ENCODE measurements at places on chromosomes 2 and 18. TPM values are rescaled to one million over a fixed set of nuclear protein-coding genes. Genes with fewer than 3 reads are reported as not detected.

The ACMSD gene
- total RNA-seq, result not detected

DNA sequence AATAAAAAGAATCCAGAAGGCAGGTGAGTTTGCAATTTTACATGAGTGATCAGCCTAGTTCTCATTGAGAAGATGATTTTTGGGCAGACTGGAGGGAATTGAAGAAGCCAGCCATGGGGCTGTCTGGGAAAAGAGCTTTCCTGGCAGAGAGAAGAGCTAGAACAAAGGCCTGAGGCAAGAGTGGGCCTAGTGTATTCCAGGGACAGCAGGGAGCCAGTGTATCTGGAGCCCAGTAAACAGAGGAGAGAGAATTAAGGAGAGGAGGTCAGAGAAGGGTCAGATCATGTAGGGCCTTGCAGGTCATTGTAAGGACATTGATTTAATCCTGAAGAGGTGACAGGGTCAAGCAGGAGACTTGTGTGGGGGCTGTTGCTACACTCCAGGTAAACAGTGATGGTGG is 195.8 kb downstream of the SATB2 start:
- no peak overlapping the region for H3K27ac ChIP-seq
- H3K4me3 ChIP-seq, result no peak overlapping the region
- H3K36me3 ChIP-seq, result no peaks in the 10 kb centered on the region
- DNase-seq, result no peak
- no peaks in the 10 kb centered on the region for H3K4me1 ChIP-seq

DNA sequence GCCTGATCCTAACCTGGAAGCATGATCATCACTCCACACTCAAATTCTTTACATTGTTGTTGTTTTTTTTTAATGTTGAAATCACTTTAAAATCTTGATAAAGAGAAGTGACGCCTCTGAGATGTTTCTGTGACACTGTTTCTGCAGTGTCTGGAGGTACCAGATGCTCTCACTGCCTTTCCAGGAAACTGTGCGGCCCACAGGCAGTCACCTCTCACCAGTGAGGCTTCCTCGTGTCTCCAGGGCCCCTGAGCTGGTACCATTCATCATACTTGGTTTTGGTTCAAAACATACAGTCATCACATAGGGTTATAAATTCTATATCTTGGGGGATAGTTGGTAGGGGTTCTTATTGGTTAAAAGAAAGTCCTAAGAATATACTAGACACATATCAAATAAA is 10.1 kb upstream of the ID2 start:
- H3K4me3 ChIP-seq, result no peak overlapping the region
- no peaks in the 10 kb centered on the region for H3K36me3 ChIP-seq
- H3K27me3 ChIP-seq, result no peaks in the 10 kb centered on the region

- no peaks in the 10 kb centered on the region for H3K36me3 ChIP-seq
- no peaks in the 10 kb centered on the region for H3K27me3 ChIP-seq
- no peak overlapping the region for H3K4me3 ChIP-seq
- no peak overlapping the region for H3K27ac ChIP-seq
- H3K4me1 ChIP-seq, result no peaks in the 10 kb centered on the region
Measured at GRCh38 chr2:185790361-185790760, 51.8 kb downstream of the FSIP2 start.

- H3K27ac ChIP-seq, result no peak overlapping the region
- H3K4me1 ChIP-seq, result no peaks in the 10 kb centered on the region
- H3K27me3 ChIP-seq, result no peaks in the 10 kb centered on the region
- H3K36me3 ChIP-seq, result no peaks in the 10 kb centered on the region
- H3K4me3 ChIP-seq, result no peak overlapping the region
Measured at GRCh38 chr2:225100856-225101294, 58.6 kb upstream of the DOCK10 start.
